ENCODE measurements at places on chromosomes 11 and 22.
A peak's percentile ranks its signal among the peaks of the same experiment; 100 is the strongest.

DNA sequence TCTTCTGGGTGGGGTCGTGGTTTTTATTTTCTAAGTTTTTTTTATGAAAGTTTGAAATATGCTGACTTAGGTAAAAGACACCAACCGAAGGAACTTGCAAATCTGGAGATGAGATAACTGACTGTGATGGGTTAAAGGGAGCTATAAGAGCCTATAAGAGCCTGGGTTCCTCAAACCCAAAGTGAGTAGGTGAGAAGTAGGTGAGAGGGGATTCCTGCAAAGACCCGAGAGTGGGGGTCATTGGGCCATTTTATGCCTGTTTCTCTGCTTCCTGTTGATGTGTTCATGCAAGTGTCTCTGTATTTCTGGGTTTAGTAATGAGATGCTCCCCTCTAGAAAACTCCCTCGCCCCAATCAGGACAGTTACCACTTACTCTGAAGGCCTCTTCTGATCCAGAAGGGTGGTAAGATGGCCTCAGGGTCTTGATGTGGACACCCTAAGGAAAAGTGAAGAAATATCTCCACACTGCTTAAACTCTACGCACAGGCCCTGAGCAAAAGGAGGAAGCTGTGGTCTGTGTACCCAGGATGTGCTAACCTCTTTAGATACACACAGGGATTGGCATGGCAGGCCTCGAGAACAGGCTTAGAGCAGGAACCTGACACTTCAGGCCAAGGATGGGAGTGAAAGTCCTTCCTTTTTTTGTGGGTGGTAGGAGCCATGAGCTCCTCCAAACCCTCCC, 1.8 kb downstream of the FLI1 start:
- no peaks in the 10 kb centered on the region for H3K4me1 ChIP-seq
- peaks cover 24% of the 10 kb centered on the region for H3K27me3 ChIP-seq
- H3K27ac ChIP-seq = peak overlapping the region; percentile 83
- DNase-seq = peak; percentile 77
- no peaks in the 10 kb centered on the region for H3K36me3 ChIP-seq
- H3K4me3 ChIP-seq = peak overlapping the region; percentile 39

GRCh38 chr11:110793556-110793955, 81.3 kb upstream of the ARHGAP20 start:
- no peaks in the 10 kb centered on the region for H3K27me3 ChIP-seq
- H3K36me3 ChIP-seq = no peaks in the 10 kb centered on the region
- no peak overlapping the region for H3K4me3 ChIP-seq
- DNase-seq = no peak
- H3K27ac ChIP-seq = no peak overlapping the region

DNA sequence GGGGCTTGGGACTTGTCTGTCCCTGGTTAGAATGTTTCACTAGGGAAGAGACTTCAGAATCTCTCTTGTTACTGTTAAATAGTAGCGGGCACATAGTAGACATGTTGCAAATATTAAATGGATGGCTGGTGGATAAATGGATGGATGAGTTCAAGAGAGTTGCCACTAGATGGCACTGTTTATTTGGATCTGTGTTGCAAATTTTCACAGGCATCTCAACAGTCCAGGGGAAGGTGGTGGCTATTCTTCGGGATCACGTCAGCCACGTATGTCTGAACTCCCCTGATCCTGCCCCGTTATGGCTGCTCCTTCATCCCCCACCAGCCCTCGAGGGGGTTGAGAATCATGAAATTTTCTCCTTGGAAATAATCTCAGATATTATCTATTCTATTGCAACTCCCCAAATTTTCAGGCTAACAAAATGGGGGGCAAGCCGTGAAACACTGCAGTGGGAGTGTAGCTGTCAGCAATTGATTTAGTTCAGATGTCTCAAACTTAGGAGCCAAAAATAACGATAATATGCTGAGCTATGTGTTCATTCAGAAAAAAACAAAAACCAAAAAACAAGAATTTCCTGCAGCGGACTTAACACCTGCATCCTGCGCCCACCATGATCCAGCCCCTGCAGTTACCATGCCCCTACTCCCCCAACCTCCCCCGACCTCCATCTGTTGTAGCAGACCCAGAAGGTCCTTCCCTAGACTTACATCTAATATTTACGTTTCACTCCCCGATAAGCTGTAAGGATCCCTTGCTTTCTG, 29.1 kb upstream of the BIRC3 start:
- no peaks in the 10 kb centered on the region for H3K36me3 ChIP-seq
- no peak overlapping the region for H3K27ac ChIP-seq
- DNase-seq = no peak
- H3K27me3 ChIP-seq = no peaks in the 10 kb centered on the region
- peak overlapping the region; percentile 33 for H3K4me3 ChIP-seq

GRCh38 chr22:17241576-17242330, 22.5 kb upstream of the ADA2 start:
- no peaks in the 10 kb centered on the region for H3K4me1 ChIP-seq
- no peaks in the 10 kb centered on the region for H3K36me3 ChIP-seq
- no peak overlapping the region for H3K4me3 ChIP-seq
- peak overlapping the region; percentile 39 for H3K27ac ChIP-seq
- DNase-seq = no peak

- H3K27ac ChIP-seq = no peak overlapping the region
- H3K4me3 ChIP-seq = no peak overlapping the region
- no peak for DNase-seq
- no peaks in the 10 kb centered on the region for H3K36me3 ChIP-seq
Observed at GRCh38 chr11:117973503-117973860, 12.7 kb upstream of the IL10RA start.

GRCh38 chr11:70908223-70908622, 344.2 kb downstream of the SHANK2 start:
- peak; percentile 90 for DNase-seq
- H3K27me3 ChIP-seq = no peaks in the 10 kb centered on the region
- H3K36me3 ChIP-seq = no peaks in the 10 kb centered on the region
- H3K27ac ChIP-seq = peak overlapping the region; percentile 8
